MV-4-11 (cell line): ENCODE measurements at places on chromosomes 2 and 18.

GRCh38 chr2:176167398-176167797 is 10.3 kb downstream of the HOXD3 start:
- DNase-seq, result no peak

GRCh38 chr2:205435970-205436369 is 246.3 kb upstream of the NRP2 start:
- DNase-seq, result no peak

GRCh38 chr2:142320067-142320466 is 189.3 kb upstream of the LRP1B start:
- DNase-seq, result no peak

- no peak for DNase-seq
These were observed 3.5 kb downstream of the NBEAL1 start for GRCh38 chr2:203018181-203018580.

- DNase-seq, result peak; percentile 52
These were observed 123.8 kb downstream of the AKAIN1 start for GRCh38 chr18:5073026-5073944.

- DNase-seq, result no peak
These were observed 392.8 kb upstream of the ACVR2A start for GRCh38 chr2:147451902-147452515.
